Fibroblast of skin of left biceps (primary cell): ENCODE measurements at places on chromosomes 11 and 22.

DNA sequence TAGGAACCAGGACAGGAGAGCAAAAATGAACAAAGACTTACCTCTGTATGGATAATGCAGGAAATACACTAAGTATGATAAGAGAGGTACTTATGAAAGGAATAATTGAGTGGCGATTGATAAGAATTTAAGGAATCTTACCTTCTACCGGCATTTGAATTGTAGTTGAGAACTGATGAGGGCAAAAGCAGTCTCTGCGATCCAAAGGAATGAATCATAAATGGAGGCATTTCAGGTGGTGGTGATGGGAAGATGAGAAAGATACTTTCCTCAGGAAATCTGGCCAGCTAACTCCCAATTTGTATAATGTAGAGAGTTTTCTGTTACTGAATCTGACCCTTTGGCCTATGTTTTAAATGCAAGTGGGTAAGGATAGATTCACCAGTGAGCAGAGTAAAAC, 71.9 kb upstream of the C11orf87 start:
- DNase-seq = no peak

DNA sequence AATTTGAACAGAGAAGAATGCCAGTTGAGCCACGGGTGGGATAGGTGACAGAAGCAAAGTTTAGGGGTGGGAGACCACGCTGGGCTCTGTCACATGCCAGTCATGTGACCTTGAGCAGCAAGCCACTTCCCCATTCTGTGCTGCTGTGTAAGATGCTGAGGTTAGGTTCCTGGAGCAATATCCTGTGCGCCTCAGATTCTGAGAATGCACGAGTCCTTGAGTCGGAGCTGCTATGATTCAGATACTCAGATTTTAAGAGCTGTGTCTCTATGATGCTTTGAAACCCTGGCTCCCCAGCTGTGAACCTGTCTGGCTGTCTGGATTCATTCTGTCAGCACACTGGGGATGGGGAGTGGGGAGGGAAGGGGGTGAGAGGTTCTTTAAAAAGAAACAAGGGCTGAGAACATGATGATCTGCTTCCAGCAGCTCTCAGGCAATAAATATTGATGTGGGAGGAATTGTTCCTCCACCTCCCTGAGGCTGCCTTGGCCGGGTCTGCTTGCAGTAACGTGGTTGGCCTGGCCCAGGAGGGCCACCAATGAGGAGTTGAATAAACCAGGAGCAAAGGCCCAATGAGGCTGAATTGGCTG, 24.0 kb downstream of the SLCO2B1 start:
- DNase-seq = no peak

DNA sequence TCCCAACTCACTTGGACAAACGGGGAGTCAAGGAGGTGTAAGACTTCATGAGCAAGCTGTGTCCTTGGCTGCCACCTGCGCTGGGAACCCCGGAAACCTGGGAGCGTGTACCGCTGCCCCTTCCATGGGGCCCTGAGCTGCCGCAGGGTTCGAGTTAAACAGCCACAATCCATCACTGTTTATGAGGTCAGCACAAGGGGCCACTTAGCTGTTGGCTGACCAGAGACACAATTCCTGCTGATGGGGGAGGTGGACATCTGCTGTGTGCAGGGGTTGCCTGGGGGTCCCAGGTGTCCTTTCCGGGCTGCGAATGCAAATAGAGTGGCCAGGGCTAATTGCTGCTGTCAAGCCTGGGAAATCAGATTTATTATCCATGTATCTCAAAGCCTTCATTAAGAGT, 549.3 kb downstream of the BRD1 start:
- DNase-seq = no peak

DNA sequence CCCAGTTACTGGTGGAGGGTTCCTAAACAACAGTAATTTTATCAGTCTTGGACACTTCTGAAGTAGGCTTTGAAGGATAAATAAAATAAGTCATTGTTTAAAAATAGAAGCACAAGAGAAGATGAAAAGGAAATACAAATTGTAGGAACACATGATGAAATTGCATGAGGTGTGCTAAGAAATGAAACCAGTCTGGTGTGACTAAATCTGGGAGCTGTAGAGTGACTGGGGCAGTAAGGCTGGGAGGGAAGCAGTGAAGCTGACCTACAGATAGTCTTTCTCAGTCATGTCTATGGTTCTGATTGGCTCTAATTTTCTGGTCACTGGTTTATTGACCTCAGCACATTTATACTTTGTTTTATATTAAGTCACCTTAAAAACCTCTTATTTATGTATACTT, 139.1 kb downstream of the SLC17A6 start:
- DNase-seq = no peak

DNA sequence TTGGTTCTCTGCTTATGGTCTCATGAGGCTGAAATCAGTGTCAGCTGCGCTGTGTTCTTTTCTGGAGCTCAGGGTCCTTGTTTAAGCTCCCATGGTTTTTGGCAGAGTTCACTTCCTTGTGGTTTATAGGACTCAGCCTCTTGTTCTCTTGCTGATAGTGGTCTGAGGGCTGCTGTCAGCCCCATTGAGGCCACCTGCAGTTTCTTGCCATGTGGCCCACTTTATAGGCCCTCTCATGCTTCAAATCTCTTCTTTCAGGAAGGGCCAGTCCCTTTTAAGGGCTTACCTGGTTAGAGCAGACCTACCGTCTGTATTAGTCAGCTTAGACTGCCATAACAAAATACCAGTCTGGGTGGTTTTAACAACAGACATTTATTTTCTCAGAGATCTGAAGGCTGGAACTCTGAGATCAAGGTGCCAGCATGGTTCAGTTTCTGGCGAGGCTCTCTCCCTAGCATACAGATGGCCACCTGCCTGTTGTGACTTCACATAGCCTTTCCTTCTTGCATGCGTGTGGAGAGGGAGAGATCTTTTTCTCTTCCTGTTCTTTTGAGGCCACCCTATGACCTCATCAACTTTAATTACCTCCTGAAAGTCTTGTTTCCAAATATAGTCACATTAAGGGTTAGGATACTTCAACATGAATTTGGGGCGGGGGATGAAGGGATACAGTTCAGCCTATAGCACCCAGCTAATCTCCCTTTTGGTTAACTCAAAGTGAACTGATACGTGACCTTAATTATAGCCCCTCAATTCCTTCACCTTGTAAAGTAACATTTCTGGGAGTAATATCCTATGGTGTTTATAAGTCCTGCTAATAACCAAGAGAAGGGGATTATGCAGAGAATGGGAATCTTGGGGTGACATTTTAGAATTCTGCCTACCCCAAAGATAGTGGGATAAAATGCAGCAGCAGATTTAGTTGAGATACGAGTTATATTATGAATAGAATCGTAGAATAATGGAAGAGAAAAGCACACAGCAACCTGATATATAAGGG, 131.8 kb downstream of the UVRAG start:
- DNase-seq = no peak

- no peak for DNase-seq
Observed at GRCh38 chr11:45795379-45795778, 9.6 kb upstream of the SLC35C1 start.

DNA sequence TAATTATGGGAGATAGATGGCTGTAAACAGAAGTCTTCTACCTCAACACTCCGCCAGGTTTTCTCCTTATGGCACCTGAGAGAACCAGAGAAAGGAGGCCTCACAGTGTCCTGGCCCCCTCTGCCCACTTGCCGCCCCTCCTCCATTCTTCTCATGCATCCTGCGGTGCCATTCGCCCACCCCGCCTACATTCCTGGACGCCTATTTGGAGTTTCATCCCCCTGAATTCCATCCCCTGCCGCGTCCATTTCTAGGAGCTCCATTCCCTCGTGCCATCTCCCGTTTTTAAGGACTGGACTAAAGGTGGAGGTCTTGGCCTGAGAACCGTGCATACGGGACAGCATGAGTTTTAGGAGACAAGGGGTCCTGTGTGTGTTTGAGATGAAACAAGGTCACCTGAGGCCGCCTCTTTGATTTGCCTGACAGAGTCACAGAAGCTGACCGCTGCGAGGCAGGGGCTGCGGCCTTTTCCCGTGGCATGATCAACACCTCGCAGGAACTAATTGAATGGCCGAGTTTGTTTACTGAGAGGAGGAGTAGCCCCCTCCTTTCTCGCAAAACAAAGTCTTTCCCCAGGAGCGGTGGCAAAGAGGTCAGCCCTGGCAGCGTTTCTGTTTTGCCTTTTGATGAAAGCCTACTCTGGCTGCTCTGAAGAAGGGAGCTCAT, 246.2 kb downstream of the ST3GAL4 start:
- no peak for DNase-seq

- no peak for DNase-seq
Observed at GRCh38 chr11:133541021-133541719, 8.9 kb upstream of the OPCML start.

DNA sequence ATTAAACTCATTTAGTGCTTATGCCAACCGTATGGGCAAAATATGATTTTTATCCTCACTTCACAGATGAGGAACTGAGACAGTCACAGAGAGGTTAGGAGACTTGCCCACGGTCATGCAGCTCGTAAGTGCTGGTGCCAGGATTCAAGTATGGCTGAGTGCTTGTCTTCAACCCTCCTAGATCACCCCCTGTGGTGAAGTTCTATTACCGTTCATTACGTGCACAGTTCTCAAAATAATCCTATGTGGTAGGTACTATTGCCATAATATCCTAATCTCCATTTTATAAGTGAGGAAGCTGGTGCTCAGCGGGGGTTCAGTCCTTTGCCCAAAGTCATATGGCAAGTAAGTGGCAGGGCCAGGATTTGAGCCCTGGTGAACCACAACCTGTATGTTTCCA, 1.5 kb downstream of the MIEF1 start:
- DNase-seq = no peak

DNA sequence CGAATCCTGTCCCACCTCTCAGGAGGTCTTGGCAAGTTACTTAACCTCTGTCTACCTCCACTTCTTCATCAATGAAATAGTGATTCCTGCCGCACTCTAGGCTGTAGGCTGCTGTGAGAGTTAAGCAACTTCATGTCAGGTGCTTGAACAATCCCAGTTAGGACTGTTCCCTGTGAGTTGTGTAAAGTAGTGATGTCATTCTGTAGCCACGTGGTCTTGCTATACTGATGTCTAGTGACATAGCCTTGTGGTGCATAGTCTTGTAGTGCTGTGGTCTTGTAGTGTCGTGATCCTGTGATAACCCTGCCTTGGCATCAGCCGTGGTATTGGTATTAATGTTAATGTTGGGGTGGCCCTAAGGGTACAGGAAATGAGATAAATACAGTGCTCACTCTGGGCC, 30.3 kb upstream of the PRR5 start:
- DNase-seq = no peak

GRCh38 chr11:1116104-1116503, 41.4 kb downstream of the MUC2 start:
- DNase-seq = no peak

- no peak for DNase-seq
Observed at GRCh38 chr11:1774886-1775285, 11.2 kb upstream of the CTSD start.

GRCh38 chr11:10303558-10304363, 1.1 kb upstream of the ADM start:
- no peak for DNase-seq

GRCh38 chr11:67600324-67601029, 6.3 kb upstream of the NDUFV1 start:
- no peak for DNase-seq

DNA sequence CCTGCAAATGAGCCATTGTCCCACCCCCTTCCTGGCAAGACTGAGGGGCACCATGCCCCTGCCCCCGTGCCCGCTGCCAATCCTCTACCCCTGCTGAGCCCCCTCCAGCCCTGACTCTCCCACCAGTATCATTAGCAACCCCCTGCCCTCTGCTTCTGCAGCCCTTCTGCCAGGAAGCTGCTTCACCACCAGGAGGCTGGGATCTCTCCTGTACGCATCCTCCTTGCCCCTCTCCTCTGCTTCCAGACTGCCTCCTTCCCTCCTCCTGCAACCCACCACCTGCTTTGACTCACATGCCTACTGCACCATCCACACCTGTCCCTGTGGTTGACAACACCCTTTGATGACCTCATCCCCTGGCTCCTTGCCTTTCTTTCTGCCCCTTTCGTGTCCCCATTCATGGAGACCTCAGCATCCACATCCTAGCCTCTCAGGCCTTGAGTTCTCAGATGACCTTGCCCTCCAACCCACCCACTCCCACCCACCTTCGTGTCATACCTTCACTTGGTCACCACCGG, 13.4 kb upstream of the PNPLA3 start:
- DNase-seq = no peak

GRCh38 chr11:119845756-119846155, 116.8 kb upstream of the NECTIN1 start:
- no peak for DNase-seq

- DNase-seq = no peak
Observed at GRCh38 chr22:24504540-24504939, 9.4 kb downstream of the UPB1 start.

DNA sequence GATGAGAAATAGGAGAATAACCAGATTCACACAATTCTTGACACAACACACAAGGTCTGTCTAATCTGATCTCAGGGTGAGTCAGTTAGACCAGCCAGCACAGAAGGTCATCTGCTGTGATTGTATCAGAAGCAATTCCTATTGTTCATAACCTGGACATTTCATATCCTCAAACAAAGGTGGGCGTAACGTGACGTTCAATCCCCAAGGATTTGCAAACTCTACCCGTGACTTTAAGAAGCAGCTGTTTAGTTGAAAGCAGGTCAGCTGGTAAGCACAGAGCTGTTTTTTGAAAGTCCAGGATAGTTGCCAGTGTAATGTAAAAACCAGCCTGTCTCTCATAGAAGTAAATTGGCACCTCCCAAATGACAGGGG, 385.1 kb downstream of the DCDC1 start:
- DNase-seq = no peak

- no peak for DNase-seq
Observed at GRCh38 chr11:117146521-117146920, 2.4 kb downstream of the PAFAH1B2 start.

- DNase-seq = no peak
Observed at GRCh38 chr11:12706545-12707499, 32.6 kb downstream of the TEAD1 start.

- no peak for DNase-seq
Observed at GRCh38 chr11:15692739-15693138, 578.0 kb downstream of the INSC start.

GRCh38 chr11:117128289-117128688, 15.8 kb upstream of the PAFAH1B2 start:
- no peak for DNase-seq

GRCh38 chr11:68313574-68314202, 1.3 kb downstream of the LRP5 start:
- no peak for DNase-seq

- DNase-seq = no peak
Observed at GRCh38 chr11:44957040-44957515, 6.4 kb upstream of the TP53I11 start.

GRCh38 chr11:2886191-2886894, 768 bp upstream of the CDKN1C start:
- DNase-seq = no peak

GRCh38 chr11:119023741-119024140, 5.2 kb downstream of the TRAPPC4 start:
- no peak for DNase-seq

GRCh38 chr11:80520507-80520887, 1079.7 kb upstream of the TENM4 start:
- no peak for DNase-seq
